Neuronal stem cell (in vitro differentiated cells): ENCODE measurements at places on chromosomes 3 and 15.

DNA sequence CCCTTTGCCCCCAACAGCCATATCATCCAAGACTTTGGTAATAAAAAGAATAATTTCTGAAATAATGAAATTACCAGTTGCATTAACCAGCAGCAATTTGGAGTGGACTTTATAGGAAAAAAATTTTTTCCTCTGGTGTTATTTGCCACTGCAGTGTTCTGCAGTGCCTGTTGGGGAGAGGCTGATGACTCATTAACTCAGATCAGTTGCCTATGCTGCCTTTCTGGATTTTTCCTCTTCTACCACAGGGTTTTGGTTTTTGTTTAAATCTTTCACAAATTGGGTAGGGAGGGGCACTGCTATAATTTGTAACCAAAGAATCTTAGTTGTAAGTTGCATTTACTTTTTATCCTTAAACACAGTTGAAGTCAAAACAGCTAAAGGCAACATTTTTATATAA lies 22.7 kb downstream of the ATP6V1A start:
- no peak for DNase-seq

GRCh38 chr3:1200371-1200770 lies 107.5 kb downstream of the CNTN6 start:
- DNase-seq: no peak

DNA sequence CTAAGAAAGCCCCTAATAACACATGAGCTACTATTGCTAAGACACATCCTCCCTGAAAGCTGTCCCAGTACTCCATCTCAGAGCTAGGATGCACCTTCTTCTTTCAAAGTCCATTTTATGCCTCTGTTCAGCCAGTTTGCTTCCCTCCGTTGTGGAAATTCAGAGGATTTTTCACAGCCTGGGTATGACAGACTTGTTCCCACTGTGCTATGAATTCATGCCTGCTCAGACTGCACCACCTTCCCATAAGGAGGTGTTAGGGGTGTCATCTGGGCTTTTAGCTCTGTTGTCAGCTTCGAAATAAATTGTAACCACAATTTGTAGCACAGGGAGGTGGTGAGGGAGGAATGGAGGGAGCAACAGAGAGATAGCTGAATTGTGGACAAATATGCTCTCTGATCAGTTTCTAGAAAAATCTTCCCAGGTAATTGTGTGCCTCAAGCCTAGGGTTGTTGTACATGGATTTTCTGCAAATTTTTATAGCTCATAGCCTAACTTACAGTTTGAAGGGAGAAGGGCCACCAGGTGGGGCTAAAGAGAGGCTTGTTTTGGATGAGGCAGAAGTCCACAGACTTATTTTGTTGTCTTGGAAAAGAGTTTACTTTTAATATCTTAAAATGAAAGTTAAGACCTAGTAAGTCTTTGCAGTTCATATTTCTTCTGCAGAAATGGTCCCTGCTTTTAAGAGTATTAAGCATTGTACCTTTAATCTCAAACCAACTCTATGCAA lies 462.0 kb downstream of the PDCD6IP start:
- DNase-seq: peak; percentile 41

DNA sequence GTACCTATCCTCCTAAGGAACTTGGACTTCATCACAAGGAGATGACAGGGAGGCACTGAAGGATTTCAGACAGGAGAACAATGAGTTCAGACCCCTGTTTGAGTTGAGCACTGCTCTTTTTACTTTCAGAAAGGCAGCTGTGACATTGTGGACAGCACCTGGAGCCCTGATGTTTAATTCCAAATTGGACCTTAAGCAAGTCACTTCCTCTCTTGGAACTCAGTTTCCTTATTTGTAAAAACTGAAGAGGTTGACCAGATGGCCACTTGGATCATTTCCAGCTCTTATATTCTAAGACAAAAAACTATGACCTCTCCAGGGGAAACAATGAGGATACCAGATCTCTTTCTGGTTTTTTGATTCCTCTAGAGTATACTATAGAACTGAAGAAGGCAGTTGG lies 34.1 kb upstream of the SMAD3 start:
- no peak for DNase-seq

- DNase-seq: no peak
These were observed 2.1 kb upstream of the OCA2 start for GRCh38 chr15:28101201-28101600.

DNA sequence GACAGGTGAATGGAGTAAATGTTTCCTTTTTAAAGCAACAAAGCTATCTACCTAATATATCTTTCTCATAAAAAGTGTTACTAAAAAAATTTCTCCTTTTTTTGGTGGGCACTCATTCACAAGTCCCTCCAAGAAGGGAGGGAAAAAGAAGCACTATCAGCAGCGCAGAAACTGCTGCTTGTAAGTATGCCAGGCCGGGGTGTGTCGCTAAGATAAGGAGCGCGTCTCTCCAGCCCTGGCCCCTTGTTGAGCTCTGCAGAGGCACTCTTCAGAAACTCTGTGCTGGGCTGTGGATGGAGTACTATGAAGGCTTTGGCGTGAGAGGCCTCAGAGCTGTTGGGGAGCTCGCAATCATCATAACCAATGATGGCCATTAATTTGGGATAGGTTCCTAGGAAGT lies 49.1 kb downstream of the ZDHHC3 start:
- DNase-seq: no peak

DNA sequence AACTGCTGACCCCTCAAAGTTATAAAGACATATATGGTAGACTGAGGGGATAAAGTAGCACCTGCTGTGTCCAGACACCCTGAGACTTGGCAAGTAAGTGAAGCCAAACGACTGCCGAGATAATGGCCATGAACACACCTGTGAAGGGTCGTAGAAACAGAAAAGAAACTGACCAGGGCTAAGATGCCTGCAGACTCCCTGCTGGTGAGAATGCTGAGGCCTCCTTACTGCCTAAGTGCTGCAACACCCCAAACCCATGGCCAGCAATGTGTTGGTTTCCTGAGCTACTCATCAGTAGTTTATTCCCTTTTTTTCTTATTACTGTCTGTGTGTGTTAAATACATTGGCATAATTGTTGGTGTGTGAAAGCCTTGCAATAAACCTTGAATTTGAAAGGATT lies 233.8 kb downstream of the ZNF385D start:
- no peak for DNase-seq

GRCh38 chr3:41247055-41248004 lies 48.0 kb downstream of the CTNNB1 start:
- no peak for DNase-seq

DNA sequence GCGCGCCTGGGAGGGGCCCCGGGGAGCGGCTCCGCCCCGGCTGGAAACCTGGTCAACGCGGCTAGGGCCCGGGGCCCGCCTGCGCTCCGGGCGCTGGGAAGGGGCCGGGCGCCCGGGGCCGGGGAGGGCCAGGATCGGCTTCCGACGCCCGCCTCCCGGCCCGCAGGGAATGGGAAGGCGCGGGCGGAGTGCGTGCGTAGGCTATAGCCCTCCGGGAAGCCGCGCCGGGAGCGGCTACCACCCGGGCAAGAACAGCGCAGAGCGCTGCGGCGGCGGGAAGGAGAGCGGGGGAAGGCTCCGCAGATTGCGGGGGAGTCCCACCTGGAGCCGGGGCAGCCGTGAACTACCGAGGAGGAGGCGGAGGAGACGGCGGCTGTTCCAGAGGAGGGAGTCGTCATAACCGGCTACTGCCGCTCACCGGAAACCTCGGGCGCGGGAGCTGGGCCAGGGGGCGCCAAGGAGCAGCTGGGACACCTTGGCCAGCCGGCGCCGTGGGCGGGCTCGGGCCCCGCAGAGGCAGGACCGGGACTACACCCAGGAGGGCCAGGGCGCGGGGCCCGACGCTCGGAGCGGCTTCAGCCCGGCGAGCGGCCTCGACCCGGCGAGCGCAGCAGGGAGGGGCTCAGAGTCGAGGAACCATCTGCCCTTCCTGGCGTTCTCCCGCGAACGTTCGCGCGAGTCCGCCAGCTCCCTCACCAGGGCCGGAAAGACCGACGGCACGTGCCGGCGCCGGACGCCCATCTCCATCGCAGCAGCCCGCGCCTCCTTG lies at the start of gene EOGT:
Gene EOGT, minus strand, starts transcription at position 432 of the 769 bp plus-strand sequence. CDS start 3,838 bp downstream, outside the sequence.
- peak; percentile 66 for DNase-seq

GRCh38 chr3:7536510-7536909 lies 675.6 kb downstream of the GRM7 start:
- DNase-seq: no peak

GRCh38 chr15:40806672-40807027 lies 239 bp upstream of the ZFYVE19 start:
- no peak for DNase-seq

GRCh38 chr15:41908736-41909461 lies 15.0 kb upstream of the SPTBN5 start:
- DNase-seq: no peak

- no peak for DNase-seq
These were observed 64.0 kb upstream of the PLSCR4 start for GRCh38 chr3:146314871-146315270.

DNA sequence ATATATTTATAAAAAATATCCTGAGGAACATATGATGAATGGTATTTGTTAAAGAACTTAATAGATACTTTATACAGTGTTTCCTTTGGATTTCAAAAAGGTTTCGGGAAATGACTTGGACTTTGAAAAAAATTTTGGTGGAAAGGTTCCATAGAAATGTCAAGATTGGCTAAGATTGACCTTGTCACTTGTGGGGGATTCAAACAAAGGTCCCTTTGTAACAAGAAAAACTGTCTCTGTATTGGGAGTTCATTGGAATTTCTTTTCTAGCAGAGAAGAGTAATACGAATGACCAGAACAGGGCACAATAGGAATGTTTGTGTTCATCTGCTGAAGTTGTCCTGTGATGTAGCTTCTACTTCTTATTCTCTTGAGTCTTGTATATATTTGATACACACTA lies 43.2 kb downstream of the ARHGEF26 start:
- no peak for DNase-seq

DNA sequence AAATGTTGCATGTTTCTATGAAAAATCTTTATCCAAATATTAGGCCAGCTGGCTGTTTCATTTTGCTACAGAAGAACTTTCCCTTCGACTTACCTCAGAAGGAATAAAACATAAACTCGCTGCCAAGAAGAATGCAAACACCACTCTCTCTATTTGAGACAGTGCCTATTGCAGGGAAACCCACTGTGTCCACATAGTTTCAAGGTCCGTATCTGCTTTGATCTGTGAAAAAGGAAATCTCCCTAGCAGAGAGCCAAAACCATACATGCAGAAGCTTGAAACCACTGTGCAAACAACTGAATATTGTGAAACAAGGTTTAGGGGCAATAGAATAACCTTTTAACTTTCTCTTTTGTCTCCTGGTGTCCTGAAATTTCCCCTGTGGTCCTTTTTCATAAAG lies 35.0 kb upstream of the CAPN7 start:
- DNase-seq: no peak

DNA sequence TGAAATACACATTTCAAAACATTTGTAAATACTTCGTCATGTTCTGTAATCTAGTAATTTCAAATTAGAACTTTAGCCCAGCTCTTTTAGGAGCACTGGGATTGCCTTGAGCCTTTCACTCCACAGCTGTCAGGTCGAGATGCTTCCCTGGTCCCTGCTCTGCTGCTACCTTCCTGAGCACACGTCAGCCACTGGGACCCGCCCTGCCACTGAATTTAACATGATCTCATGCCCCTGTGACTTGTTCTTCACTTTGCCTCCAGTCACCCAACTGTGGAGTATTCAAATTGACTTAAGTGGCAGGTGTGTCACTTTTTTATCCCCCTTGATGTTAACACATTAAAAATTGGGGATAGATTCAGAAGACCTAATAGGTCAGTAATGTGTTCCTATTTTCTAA lies 3.3 kb downstream of the ARRDC4 start:
- DNase-seq: no peak

DNA sequence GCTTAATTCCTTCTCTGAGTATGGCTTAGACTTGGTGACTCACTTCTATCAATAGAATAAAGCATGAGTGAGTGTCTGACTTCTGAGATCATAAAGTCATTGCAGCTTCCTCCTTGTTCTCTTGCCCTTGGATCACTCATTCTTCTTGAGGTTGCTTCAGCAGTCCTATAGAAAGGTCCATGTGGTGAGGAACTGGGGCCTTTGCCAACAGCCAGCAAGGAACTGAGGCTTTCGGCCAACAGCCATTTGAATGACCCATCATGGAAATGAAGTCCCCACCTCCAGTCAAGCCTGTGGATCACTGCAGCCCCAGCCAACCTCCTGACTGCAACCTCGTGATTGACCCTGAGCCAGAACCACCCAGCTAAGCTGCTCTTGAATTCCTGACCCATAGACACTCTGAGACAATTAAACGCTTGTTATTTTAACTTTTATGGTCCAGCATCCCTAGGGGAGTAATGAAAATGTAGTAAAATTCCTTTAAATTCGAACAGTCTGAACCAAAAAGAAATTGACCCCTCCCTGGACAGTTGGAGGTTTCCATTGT lies 84.5 kb downstream of the WDR76 start:
- DNase-seq: no peak

- no peak for DNase-seq
These were observed 32.6 kb downstream of the TM2D3 start for GRCh38 chr15:101619615-101619865.

GRCh38 chr15:45320581-45321205 lies 57.7 kb downstream of the GATM start:
- DNase-seq: no peak

DNA sequence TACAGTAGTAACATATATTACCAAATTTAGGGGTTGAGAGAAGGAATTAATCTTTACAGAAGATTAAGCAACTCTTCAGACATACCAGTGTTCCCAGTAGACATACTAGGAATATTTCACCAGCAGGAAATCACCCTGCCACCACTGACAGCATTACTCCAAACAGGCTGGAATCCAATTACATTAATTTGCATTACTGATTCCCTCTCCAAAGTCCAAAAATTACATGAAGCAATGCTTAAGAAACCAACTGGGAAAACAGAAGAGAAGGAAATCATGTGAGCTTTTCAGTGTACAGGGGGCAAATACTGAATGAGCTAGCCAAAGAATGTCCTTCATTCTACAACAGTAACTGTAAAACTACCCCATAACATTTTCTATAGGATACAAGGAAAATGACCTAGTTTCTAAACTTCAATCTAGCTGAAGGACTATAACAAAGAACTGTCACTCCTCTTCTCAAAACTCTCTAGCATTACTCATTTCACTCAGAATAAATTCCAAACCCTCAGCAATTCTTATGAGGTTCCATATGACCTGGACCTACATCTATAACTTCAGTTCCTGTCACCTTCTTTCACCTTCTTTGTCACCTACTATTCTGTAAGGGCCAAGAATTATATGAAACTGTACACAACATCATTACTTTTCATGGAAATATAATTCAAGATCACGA lies 72.7 kb downstream of the INO80 start:
- DNase-seq: no peak

DNA sequence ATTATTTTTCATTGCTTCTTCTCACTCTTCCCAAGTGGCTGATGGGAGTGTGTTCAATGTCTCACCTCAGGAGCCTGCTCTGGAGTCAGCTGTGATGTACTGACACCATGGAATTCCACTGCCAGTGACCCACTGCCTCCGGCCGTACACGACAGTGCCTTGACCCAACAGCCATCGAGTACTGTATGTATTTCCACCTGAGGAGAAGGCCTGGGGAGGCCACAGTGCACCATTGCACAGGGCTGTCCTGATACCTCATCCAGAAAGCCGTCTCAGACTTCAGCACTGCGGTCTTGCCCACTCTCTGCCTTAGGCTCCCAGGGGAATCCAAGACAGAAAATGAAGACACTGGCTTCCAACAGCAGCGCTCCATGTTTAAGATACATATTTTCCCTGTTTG lies 51.4 kb upstream of the EIF1B start:
- DNase-seq: no peak

GRCh38 chr3:34683851-34684250 lies 885.4 kb downstream of the PDCD6IP start:
- DNase-seq: peak; percentile 51

- DNase-seq: no peak
These were observed 53.7 kb upstream of the ABHD17C start for GRCh38 chr15:80641384-80641783.
